ENCODE measurements at places on chromosomes 2 and 18. TPM values are rescaled to one million over a fixed set of nuclear protein-coding genes. Genes with fewer than 3 reads are reported as not detected.

FBXO41 gene
- 2.3 TPM for polyA plus RNA-seq

IL36B gene
- polyA plus RNA-seq, result not detected

DYSF gene
- not detected for polyA plus RNA-seq

MOGAT1 gene
- not detected for polyA plus RNA-seq

SUMO1 gene
- polyA plus RNA-seq, result 299 TPM

TSN gene
- 103 TPM for polyA plus RNA-seq

COPS7B gene
- 42.8 TPM for polyA plus RNA-seq

GAREM2 gene
- polyA plus RNA-seq, result 0.38 TPM

TOGARAM2 gene
- not detected for polyA plus RNA-seq

SLC25A12 gene
- 31.1 TPM for polyA plus RNA-seq

HOXD10 gene
- polyA plus RNA-seq, result not detected

SF3B6 gene
- 406 TPM for polyA plus RNA-seq

SLC9A2 gene
- 0.56 TPM for polyA plus RNA-seq

PROM2 gene
- polyA plus RNA-seq, result not detected

SLC66A2 gene
- polyA plus RNA-seq, result 3.6 TPM

MROH2A gene
- polyA plus RNA-seq, result not detected

CPLX4 gene
- not detected for polyA plus RNA-seq

All from GM12878 (cell line).